8988T (cell line): ENCODE measurements at places on chromosomes 7 and 10.

GRCh38 chr7:97064972-97065587 lies 40.4 kb upstream of the DLX5 start:
- DNase-seq, result peak; percentile 8

GRCh38 chr10:77441353-77442166 lies 196.0 kb downstream of the KCNMA1 start:
- DNase-seq, result no peak

DNA sequence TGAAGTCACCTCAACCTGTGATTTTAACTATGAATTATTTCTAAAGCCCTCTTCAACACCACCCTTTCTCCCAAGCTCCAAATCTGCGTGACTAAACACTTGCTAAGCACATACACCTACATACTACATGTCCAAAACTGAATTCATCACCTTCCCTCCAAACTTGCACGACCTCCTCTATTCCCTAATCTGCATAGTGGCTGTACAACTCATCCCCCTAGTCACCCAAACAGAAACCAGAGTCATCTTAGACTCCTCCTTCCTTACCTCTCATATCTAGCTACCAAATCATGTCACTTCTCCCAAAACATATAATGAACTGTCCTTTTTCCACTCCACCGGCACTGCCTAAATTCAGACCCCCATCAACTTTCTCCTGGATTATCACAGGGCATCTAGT lies 16.2 kb downstream of the ARHGAP21 start:
- no peak for DNase-seq

DNA sequence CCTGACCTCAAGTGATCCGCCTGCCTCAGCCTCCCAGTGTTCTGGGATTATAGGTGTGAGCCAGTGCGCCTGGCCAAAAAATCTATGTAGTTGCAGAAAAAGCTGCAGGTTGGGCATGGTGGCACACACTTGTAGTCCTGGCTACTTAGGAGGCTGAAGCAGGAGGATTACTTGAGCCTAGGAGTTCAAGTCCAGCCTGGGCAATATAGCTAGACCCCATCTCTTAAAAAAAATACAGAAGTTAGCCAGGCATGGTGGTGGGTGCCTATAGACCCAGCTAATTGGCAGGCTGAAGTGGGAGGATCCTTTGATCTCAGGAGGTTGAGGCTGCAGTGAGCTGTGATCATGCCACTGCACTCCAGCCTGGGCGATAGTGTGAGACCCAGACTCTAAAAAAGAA lies 24.8 kb upstream of the CAMK1D start:
- no peak for DNase-seq

GRCh38 chr7:112505495-112505894 lies 24.7 kb downstream of the LSMEM1 start:
- no peak for DNase-seq

DNA sequence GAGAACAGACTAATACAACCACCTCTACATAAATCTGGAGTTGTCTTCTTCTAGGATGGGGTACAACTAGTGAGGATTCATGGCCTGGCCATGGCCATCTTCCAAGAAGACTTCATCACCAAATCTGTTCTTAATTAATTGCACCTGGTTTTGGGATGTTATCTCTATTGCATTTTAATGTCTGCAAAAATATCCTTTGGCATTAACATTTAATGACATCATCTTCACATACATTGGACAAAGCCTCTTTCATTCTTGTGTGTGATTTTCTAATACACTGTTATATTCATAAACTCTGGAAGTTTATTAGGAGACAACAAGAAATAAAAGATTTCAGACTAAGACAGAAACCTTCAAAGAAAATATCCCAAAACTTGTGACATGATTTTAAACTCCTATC lies 124.2 kb upstream of the ABCB5 start:
- no peak for DNase-seq
